Posterior vena cava (tissue), 2 donors: ENCODE measurements at places on chromosomes 4 and X. TPM values are rescaled to one million over a fixed set of nuclear protein-coding genes. Genes with fewer than 3 reads are reported as not detected.

MAGEA8 gene
- not detected for total RNA-seq

- no peak for DNase-seq
Measured at GRCh38 chrX:19686876-19687275, 171.6 kb upstream of the MAP3K15 start.

GRCh38 chr4:3074846-3075651, 568 bp downstream of the HTT start:
- DNase-seq: peak; percentile 88

GRCh38 chr4:22596409-22596808, 80.5 kb upstream of the ADGRA3 start:
- no peak for DNase-seq

DNA sequence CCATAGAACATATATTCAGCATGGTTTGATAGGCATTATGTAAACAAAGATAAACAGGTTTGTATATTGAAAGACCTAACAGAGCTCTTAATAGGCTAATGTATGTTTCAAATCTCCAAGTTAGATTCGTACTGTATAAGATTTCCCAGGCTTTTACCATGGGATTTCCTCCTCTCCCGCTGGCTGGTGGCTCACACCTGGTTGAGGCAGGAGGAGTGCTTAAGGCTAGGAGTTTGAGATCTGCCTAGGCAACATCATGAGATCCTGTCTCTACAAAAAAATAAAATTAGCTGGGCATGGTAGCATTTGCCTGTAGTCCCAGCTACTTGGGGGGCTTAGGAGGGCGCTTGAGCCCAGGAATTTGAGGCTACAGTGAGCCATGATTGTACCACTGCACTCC, 5.4 kb downstream of the CPE start:
- no peak for DNase-seq

F8 gene
- total RNA-seq: 31.0 TPM

RASL11B gene
- 26.8 TPM for total RNA-seq

SMIM14 gene
- total RNA-seq: 95.3 TPM

PAGE2 gene
- total RNA-seq: not detected

DNA sequence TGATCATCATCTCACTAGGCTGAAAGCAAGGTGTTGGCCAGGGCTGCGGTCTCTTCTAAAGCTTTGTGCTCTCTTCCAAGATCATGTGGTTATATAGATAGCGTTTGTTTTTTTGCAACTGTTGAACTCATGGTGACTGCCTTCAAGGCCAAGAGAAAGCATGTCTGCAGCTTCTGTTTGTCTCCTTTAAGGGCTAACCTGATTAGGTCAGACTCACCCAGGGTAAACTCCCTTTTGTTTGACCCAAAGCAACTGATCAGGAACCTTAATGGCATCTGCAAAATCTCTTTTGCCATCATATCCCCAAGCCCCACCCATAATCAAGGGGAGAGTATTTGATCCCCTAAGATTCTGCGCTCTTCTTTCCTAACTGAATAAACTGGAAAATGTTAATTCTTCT, 72.2 kb upstream of the ALG13 start:
- DNase-seq: no peak
